ENCODE measurements at places on chromosomes 3 and 15.

DNA sequence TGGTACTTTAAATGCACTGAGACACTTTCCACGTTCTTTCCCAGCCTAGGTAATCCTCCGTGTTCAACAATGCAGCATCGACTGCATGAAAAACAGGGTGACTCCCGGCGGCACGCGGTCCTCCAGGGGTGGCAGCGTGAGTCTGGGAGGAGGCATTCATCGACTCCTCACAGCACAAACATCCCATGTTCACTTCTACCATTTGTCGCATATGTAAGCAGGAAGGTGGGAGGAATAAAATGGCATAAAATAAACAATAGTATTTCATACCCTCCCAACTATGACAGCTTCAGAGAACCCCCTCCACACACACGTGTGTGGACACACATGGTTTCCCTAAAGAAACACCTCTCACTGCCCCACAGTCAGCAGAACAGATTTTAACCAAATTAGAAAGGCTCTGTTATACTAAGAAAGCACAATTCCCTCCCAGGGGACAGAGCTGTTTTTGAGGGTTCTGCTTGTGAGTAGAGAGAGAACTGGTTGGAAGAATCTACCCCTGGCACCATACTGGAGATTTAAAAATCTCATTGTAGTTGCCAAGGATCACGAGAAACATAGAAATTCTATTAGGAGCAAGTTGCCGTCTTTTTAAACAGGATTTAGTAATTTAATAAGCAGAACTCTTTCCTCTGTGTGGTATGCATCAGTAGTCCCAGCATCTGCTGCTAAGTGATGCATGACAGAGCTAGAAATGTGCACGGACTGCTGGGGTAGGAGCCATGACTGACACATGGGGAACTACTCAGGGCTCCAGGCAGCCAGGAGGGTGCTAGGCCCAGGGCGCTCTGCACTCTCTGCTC lies 6.0 kb downstream of the FAM43A start:
- no peak for DNase-seq

DNA sequence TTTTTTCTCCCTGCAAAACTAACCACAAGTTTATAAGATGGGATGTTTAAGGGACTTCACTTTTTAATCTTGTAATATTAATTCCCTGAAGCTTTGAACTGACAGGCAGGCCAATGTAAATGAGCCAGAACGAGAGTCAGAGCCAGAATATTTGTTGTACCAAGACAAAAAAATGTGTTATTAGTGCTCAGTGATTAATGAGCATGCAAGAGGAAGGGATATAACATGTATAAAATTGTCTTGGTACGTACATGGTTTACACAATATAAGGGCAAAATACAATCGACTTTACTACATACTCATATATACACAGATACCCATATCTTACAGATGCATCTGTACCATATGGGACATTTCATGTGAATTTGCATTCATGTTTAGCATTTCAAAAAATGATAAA lies 331.2 kb downstream of the MECOM start:
- DNase-seq: no peak

DNA sequence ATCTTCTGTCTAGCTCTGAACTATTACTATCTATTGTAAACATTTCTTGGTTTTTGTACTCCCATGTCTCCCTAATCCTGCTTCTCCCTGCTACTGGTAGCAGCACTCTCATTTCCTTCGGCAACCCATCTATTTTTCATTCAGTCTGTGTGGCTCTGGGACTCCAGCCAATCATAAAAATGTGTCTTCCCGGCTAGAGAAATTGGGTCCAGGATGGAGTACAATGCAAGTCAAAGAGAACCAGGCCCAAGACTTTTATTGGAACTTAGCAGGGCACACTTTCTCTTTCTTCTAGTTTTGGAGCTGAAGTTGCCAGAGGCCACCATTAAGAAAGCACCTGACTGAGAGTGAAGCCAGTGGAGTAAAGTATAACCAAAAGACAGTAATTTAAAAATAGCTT lies 22.8 kb upstream of the ARHGEF26 start:
- no peak for DNase-seq

GRCh38 chr3:136336329-136337100 lies 86.4 kb downstream of the PCCB start:
- DNase-seq: no peak

GRCh38 chr15:36605604-36606263 lies 26.3 kb downstream of the CDIN1 start:
- no peak for DNase-seq

DNA sequence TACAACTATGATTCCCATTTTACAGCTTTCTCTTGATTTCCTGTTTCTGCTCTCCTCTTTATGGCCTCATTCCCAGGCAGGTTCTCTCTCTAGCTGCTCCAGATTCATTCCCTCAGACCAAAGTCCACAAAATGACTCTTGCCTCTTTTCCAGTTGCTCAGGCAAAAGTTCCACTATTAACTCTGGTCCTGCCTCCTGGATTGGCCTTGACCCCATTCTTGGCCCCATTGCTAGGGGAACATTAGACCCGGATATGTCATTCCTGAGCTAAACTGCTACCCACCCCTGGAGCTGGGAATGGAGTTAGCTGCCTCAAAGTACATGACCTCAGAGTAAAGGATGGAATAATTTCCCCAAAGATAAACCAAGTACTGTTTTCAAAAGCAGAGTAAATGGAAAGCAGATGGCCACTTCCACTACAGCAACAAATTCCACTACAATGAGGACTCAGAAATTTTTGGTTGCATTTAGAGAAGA lies 73.0 kb upstream of the GAP43 start:
- no peak for DNase-seq

DNA sequence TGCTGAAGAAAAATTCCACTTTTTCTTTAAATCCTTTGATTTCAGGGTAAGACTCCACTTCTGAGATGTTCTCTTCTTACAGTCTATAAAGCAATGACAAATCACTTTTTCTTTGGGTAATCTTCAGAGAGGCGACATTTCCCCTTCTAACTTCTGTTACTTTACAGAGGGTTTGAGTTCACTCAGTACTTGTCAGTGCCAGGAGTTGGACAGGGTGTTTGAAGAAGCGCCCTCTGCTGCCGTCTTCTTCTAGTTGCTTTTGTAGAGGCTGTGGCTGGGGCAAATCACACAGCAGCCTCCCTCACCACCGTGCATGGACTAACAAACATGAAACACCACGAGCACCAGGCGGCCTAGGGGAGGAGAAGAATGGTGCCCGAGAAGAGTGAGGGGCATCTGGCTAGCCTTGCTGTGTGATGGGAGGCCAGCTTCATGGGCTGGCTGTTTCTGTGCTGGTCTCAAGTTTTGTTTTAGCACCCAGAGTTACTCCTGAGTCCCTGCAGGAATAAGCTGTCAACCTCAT lies at the start of gene CD80:
Gene CD80 (minus strand): TSS at position 174 of the 523 bp plus-strand sequence. CDS start 1,886 bp downstream, outside the sequence.
- DNase-seq: peak; percentile 89

DNA sequence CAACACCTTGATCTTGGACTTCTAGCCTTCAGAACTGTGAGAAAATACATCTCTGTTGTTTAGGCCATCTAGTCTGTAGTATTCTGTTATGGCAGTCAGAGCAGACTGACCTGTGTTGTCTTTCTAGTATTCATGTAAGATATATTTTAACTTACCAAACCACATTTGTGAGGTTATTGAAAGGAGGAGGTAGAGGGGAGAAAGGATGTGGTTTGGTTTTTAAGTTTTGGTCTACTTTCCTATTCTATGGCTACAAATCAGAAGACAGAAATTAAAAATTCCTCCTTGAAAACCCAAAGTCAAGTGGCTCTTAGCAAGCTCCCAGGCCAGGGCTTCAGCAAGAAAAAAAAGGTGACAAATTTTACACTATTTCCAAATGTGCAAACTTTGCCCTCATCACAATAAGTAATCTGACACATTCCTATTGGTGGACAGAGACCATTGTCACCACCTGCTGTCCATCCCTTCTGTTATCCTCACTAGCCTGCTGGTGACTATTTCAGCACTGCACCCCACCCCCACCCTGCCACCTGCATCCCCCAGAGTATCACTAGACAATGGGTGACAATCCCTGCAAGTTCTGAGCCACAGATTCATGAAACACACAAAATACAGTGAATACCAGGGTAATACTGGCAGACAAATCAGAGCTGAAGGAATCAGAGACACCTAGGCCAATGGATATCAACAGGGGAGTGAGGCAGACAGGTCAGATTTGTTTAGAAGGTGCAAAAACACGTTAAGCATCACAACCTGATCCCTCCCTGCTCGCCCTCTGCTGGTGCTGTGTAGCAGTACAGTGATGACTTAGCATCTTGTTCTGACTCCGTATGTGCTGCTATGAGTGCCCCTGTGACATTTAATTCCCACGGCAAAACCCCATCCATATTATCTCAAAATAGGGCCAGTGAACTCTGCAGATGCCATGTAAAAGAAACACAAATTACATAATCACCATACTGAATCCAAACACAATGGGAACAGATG lies 79.0 kb upstream of the DCLK3 start:
- DNase-seq: peak; percentile 17

All from Kasumi-1 (cell line).